Fibroblast of mammary gland (primary cell): ENCODE measurements at places on chromosomes 2 and 18.
A peak's percentile ranks its signal among the peaks of the same experiment; 100 is the strongest.

DNA sequence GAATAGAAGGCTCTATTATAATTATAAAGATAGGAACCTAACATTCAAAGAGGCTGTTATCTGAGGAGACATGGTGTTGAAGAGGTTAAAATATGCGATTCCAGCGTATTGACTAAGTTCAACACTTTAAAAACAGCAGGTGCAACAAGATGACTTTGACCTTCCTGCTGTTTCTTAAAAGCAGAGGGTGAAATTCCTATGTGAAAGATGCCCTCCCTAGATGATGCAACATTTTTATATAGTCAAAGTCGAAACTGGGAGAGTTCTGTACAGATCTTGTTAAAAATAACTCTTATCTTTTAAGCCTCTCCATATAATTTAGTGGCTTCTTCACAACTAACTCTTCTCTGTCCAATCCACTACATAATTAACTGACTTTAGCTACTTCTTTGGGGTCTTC lies 4.4 kb upstream of the ACKR3 start:
- no peak for DNase-seq

DNA sequence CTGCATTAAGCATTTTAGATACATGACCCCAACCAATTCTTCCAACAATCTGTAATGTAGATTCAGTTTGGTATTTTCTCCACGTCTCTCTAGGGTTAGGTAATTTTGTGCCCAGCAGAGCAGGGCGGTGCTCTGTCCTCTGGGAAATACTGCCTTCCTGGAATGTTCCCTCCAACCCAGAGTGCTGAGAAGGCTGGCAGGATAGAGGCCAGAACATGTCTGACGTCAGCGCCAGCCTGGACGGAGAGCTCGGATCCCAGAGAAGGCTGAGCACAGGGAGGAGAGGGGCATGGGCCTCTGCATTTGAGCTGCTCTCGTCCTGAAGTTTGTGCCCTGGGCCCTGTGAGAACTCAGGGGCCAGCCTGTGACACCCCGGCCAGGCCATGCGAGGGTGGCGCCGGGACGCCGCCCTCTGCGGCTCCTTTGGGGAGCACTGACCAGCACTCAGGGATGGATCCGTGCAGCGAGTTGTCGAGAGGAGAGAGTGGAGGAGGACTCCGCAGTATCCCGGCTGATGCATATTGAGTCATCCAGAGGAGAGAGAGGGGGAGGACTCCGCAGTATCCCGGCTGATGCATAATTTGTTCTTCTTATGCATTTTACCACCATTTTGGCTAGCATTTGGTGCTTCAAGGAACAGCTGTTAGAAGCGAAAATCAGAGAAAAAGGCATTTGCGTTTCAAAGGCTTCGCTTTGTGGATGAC lies 80.0 kb upstream of the PXDN start:
- DNase-seq = peak; percentile 7

GRCh38 chr2:17517481-17518211 lies 594 bp downstream of the RAD51AP2 start:
- DNase-seq = peak; percentile 8

DNA sequence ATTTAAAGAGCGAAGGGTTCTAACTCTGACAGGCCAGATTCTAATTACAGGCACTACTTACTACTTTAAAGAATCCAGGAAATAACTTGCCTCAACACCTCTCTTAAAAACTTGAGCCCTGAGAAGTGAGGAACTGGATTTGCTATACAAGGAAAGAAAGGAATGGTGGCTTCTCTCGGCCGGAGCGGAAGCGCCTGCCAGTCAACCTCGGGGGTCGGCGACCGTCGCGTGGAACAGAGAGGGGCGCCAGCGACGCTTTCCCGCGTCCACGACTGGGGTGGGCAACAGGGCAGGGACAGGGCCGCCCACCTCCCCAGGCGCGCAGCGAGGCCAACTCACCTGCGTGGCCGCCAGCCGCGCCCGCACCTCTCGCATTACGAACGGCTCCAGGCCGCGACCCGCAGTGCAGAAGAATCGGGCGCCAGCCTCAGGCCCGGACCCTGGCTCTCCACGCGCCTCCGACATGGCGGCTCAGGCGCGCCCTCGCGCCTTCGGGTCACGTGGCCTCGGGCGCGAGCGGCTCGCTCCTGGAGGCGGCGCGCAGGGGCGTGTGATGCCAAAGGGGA lies at the start of gene THUMPD2:
Gene THUMPD2, minus strand, starts transcription at position 484 of the 566 bp plus-strand sequence. Its CDS starts 19 bp downstream, at position 465.
- peak; percentile 63 for DNase-seq

- no peak for DNase-seq
Measured at GRCh38 chr2:134348760-134349159, 94.9 kb downstream of the MGAT5 start.

- no peak for DNase-seq
Measured at GRCh38 chr18:73807551-73808192, 340.0 kb downstream of the FBXO15 start.

DNA sequence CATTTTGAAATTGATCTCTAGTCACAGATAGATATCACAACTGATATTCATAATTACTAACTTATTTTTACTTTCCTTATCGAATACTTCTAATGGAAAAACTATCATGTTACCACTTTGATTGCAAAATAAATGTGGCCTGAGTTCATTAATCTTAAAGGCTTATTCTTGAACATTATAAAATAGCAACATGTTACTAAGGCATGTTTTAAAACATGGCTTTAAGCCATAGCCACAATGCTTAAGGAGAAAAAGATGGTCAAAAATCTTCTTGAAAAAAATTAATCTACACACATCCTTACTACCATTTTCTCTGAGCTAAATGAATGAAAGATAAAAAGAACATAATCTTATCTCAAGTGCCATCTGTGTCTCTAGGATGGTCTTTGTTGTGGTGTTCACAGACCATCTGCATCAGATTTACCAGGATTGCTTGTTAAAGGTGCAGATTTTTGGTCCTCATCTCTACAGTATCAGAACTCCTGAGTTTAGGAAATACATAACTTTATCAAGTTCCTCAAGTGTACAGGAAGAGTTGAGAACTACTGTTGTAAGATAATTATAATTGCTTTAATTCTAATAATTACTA lies 15.3 kb downstream of the MTX2 start:
- DNase-seq = peak; percentile 24

- no peak for DNase-seq
Measured at GRCh38 chr18:61791031-61791430, 101.8 kb downstream of the RNF152 start.

DNA sequence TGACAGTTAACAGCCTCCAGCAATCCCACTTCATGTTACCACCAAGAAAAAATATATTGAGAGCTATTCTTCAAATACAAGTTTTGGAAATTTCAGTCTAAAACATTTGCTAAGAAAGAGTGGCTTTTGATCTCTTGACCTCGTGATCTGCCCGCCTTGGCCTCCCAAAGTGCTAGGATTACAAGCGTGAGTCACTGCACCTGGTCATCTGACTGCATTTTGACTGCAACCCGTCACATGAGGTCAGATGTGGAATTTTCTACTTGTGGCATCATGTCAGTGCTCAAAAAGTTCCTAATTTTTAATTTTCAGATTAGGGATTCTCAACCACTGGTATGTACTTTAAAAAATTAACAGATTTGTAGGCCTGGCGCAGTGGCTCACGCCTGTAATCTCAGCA lies 9.1 kb upstream of the CLK1 start:
- DNase-seq = no peak

DNA sequence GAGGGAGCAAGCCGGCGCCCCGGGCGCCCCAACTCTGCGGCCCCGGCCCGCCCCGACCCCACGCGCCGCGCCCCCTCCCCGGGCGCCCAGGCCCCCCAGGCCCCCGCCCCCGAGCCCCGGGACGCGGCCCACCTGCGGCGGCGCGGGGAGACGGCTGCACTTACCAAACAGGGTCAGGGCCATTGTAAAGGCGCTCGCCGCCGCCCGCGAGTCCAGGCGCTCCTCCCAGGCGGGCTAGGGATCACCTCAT lies 526 bp downstream of the CHN1 start:
- no peak for DNase-seq

DNA sequence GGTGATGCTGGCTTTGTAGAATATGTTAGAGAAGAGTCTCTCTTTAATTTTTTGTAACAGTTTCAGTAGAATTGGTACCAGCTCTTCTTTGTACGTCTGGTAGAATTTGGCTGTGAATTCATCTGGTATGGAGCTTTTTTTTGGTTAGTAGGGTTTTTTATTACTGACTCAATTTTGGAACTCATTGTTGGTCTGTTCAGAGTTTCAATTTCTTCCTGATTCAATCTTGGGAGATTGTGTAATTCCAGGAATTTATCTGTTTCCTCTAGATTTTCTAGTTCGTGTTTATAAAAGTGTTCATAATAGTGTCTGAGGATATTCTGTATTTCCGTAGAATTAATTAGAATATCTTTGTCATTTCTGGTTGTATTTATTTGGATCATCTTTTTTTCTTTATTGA lies 943.5 kb downstream of the TRIB2 start:
- peak; percentile 21 for DNase-seq

DNA sequence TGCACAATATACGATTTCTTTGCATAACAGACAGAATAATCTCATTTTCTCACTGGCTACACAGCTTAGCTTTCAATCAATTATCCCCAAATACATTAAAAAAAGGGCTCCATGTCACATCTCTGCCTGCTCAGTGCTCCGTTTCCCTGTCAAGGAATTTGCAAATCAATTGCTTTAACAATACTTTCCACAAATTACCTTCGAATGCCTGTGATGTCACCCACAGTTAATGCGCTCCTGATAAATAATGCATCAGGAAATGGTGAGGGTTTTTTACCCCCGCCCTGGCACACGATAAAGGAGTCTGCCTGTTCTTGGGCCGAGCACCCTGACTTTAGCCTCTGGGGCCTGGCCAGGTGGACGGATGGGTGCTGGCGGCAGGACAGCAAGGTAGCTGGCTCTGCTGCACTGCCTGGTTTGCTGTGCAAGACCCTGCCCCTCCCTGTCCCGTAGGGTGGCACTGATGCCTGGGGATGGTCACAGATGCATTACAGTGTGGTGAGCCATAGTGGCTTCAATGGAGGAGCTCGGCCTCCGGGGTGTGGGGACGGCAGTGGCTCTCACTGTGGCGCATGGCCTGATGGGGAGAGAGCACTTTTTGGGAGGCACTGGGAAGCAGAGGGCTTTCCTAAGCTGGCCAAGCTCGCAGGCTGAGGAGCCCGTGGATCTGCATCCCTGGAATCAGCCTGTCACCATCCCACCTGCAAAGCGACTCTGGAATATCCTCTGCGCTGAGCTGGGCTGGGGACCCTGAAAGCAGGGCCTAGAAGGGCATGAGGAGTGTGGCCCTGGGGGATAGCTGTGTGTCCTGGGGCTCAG lies 88.3 kb upstream of the HS6ST1 start:
- no peak for DNase-seq

DNA sequence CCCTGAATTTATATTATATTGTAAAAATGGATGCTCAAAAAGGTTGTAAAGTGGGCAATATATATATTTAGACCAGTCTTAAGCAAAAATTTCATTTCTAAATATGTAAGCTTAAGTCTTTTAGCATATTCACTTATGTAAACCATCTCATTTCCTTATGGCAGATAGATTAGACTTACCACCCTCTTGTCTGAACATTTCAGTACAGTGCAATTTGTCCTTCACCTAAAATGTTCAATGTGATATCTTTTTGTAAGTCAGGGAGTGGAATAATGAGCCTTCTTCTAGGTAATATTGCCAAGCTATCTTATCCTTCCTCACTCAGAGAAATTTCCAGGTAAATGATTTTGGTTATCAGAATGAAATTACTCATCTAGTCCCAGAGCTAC lies 92.3 kb downstream of the KLF7 start:
- DNase-seq = no peak

DNA sequence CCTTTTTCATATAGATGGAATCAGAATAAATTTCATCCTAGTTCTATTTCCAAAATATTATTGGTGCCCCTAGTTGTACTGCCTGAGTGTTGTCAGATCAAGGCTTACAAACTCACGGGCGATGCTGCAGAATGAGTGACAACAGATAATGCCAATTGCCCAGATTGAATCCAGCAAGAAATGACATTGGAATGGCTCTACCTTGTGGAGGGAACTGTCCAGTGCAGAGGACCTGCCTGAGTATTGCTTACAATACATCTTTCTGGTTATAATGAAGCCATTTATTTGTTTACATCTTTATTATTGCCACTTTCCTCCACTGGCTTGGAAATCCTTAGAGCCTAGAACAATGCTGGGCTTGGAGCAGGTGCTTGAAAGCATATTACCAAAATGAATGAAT lies 7.8 kb upstream of the IL1R2 start:
- DNase-seq = no peak

DNA sequence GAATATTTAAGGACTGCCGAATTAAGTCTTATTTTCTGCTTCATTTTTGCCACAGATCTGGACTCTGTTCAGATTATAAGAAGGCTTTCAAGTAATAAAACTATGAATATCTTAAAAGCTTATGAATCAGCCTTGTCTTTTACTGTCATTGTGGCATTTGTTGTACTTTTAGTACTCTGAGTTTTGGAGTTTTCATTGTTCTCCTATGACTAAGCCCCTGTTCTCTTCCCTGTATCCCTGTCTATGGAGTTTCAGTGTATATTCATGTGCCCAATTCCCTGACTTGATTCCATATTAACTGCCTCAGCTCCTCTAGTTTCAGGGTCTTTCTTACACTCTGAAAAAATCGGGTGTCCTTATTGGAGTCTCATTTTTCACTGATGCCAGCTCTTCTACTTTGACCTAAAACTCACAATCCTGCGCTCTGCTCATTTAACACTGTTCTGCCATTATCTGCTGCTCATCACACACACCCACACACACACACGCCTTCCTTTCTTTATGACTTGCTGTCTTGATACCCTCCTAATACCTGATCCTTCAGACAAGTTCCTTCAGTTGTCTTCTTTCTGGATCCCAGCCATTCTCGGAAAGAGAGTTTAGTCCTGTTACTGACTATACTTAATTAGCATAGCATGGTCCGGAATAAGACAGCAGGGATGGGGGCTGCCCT lies 511.8 kb downstream of the CPS1 start:
- DNase-seq = no peak

DNA sequence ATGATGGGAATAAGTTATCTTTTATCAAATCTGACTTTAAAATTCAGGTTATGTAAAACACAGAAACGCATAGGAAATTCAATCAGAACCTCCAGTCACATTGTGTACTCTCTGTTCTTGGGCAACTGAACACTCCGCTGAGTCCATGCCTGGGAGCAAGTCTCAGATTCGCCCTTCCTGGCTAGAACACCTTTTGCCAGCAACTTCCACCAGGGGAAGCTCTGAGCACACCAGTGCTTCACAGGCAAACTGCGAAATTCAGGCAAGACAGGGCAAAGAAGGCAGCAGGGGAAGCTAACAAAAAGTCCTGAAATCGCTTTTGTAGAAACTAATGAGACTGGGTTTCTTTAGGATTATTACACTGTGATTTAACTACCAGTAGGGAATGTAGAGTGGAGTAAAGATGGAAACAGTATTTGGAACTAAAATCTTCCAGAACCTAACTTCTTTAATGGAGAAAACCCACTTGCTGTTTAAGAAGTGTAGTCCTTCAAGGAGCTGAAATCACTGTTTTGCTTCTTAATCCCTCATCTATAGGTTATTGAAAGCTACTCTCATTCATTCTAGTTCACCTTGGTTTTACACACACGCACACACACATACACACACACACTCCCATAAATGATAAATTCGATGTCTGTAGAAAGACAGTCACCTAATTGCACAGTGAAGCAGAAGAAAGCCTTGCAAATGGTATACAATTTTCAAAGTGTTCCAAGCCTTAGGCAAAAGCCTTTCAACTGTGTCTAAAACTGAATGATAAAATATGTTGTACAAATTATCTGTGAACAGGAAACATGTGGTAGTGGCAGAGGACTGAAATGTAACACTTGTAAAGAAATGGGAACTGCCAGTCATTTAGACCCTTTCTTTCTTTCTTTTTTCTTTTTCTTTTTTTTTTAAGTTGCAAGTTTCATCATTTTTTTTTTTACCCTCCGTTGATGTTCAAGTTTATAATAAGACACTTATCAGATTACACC lies 214.5 kb downstream of the TMEM182 start:
- DNase-seq = peak; percentile 8

GRCh38 chr2:73238976-73239375 lies 4.9 kb downstream of the CCT7 start:
- no peak for DNase-seq

- DNase-seq = peak; percentile 55
Measured at GRCh38 chr2:11829324-11829946, 83.0 kb downstream of the LPIN1 start.
